Liver (tissue), 10 donors: ENCODE measurements at places on chromosomes 12 and 14. TPM values are rescaled to one million over a fixed set of nuclear protein-coding genes. Genes with fewer than 3 reads are reported as not detected.

The GPR65 gene
- 1.0 TPM for polyA plus RNA-seq

The GOLT1B gene
- polyA plus RNA-seq = 36.9 TPM

The IFT81 gene
- 3.2 TPM for polyA plus RNA-seq

The B4GALNT1 gene
- polyA plus RNA-seq = 0.30 TPM

The SERPINA4 gene
- polyA plus RNA-seq = 67.6 TPM

The AGAP2 gene
- polyA plus RNA-seq = 0.18 TPM

The PRIMA1 gene
- 0.13 TPM for polyA plus RNA-seq

The IFNG-AS1 gene
- polyA plus RNA-seq = not detected

The KRT72 gene
- polyA plus RNA-seq = not detected

The DLK1 gene
- polyA plus RNA-seq = 0.42 TPM

The BATF gene
- polyA plus RNA-seq = 0.92 TPM

The PLEK2 gene
- polyA plus RNA-seq = 11.3 TPM

The TSHR gene
- 3.2 TPM for polyA plus RNA-seq

The PKP2 gene
- polyA plus RNA-seq = 10.0 TPM

The PROX2 gene
- polyA plus RNA-seq = 0.06 TPM

The GPR135 gene
- polyA plus RNA-seq = 0.31 TPM

The PRB2 gene
- not detected for polyA plus RNA-seq

The BIN2 gene
- polyA plus RNA-seq = 2.8 TPM

The C2CD5 gene
- polyA plus RNA-seq = 8.5 TPM

The SAMD15 gene
- polyA plus RNA-seq = not detected

The RFX4 gene
- polyA plus RNA-seq = not detected

The CLEC6A gene
- not detected for polyA plus RNA-seq

The RAD51B gene
- 0.81 TPM for polyA plus RNA-seq

The NTS gene
- polyA plus RNA-seq = 0.25 TPM

The SLC5A8 gene
- not detected for polyA plus RNA-seq
